Activated T-helper 1 cell treated with anti-CD3 and anti-CD28 coated beads, Interleukin-2, amount 50 U/mL, for 16 hours (primary cell): ENCODE measurements at places on chromosomes 7 and 10.

DNA sequence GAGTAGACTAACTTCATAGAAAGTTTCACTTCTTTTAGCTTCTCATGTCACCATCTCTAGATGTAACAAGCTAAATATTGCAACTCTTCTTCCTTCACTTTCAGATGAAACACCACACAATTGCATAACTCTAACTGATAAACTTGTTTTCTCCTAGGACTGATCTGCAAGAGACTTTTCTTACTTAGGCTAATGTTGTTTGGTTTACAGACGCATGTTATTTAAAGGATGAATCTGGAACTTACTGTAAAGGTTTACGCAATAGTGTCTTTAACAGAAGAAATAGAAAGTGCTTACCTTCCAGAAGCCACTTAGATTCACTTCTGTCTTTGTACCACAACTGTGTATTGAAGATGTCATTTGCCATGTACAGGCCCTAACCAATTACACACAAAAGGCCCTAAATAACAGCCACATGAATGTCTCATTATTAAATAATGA, 22.1 kb upstream of the ZC3HAV1 start:
- DNase-seq = no peak

DNA sequence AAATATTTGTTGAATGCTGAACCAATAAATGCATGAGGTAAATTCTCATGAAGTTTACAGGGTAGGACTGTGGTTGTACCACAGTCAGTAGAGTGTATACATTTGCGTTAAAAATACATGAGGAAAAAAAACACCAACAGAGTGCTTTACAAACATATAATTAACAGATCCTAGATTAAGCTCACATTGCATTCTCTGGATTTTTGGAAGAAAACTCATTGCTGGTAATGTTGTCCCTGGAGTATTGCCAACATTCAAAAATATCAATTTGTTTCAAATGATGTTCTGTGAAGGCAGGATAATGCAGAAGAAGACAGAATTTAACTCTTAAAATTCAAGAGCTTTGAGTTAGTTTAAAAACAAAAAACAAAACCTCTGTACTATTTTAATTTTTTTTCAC, 95.5 kb downstream of the MBL2 start:
- no peak for DNase-seq

- no peak for DNase-seq
Measured at GRCh38 chr7:2282185-2282751, 32.0 kb downstream of the SNX8 start.

DNA sequence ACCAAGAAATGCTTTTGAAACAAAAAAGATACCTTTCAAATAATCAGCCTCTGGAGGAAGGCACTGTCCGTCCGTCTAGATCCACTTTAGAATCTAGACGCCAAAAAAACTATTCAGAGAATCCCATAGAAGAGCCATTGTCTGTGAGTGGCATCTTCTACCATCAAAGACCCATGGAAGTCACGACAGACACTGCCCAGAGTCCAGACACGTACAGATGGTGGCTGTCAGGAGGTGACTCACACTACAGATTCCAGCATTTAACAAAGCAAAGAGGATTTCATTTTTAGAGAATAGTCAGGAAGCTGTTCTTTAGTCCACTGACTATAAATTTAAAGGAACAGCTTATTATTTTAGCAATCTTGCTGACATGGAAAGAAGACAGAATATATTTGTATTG, 11.7 kb downstream of the C1QL3 start:
- DNase-seq = no peak
